H9 (cell line): ENCODE measurements at places on chromosomes 12 and 14. TPM values are rescaled to one million over a fixed set of nuclear protein-coding genes. Genes with fewer than 3 reads are reported as not detected.

DNA sequence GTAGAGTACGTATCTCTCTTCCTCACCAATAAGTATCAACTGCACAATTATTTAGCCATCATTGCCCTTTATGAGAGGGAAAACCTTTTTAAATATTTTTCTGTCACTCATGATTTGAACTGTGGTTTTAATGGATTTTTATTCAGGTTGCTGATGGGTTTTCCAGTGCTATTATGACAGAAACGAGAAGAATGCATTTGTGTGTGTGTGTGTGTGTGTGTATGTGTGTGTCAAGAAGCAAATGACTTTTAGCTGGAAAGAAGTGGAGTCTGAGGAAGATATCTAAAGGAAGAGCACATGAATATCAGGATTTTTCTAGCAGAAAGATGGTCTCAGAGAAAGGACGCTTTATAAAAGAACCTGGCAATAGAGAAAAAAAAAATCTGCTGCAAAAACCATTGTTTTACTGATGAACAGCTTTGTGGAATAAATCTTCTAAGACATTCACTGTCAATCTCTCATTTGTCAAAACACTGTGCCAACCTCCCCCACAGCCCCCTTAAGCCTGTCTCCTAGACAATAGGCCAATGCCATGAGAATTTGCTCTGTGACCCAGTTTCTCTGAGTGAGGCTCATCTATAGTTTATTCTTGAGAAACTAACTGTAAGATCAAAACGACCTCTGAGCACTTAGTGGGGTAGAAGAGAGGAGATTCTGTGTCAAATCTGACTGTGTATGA, 417.7 kb downstream of the FLRT2 start:
- no peak for DNase-seq

- no peak for DNase-seq
Observed at GRCh38 chr12:116194935-116195431, 82.5 kb downstream of the MED13L start.

JAG2 gene
- total RNA-seq = 11.3 and 11.4 TPM in 2 replicates

- no peak for DNase-seq
Observed at GRCh38 chr12:58206876-58207275, 265.5 kb downstream of the ATP23 start.

SYNE3 gene
- 0.11 and 0.13 TPM in 2 replicates for total RNA-seq

SERPINA1 gene
- not detected in 2 replicates for total RNA-seq

GRCh38 chr12:130705178-130705822, 10.8 kb downstream of the RIMBP2 start:
- DNase-seq = peak; percentile 34

GRCh38 chr12:54375259-54375579, 9.3 kb downstream of the ZNF385A start:
- no peak for DNase-seq

- no peak for DNase-seq
Observed at GRCh38 chr12:20006871-20007730, 361.2 kb upstream of the PDE3A start.

SSTR1 gene
- 0.90 and 0.98 TPM in 2 replicates for total RNA-seq

SMCO3 gene
- total RNA-seq = not detected in 2 replicates

- DNase-seq = no peak
Observed at GRCh38 chr12:67988601-67989021, 636 bp upstream of the IFNG-AS1 start.

TRIM9 gene
- total RNA-seq = 0.83 and 0.98 TPM in 2 replicates

PLEKHD1 gene
- 0.29 and 0.37 TPM in 2 replicates for total RNA-seq

DNA sequence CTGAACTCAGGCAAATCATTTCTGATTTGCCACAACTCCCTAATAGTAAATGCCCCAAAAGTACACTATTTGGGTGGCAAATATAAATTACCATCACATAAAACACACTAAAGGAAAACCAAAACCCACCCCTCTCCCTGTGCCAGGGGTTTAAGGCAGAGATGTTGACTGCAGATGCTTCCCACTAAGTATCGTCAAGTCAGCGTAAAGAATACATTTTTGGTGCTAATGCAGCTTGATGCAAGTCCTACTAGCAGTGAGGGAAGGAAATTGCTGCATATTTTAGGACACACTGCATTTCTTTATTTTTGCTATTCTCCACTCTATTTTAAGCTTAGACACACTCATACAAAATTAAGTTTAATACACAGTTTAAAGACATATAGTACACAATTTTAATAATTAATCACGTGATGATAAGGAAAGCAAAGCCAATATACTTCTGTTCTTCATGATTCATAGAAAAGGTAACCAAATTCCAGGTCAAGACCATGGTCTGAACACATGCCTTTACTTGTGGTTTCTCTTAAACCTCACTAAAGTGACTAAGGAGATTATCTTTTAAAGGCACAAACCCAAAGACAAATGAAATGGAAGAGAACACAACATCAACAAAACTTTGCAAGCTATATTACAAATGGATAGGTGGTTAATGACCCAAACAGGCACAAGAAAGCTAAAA, 162.2 kb downstream of the STXBP6 start:
- no peak for DNase-seq

ELK3 gene
- 9.4 and 10.1 TPM in 2 replicates for total RNA-seq

SMOC1 gene
- total RNA-seq = 0.68 and 0.72 TPM in 2 replicates

CLEC4D gene
- total RNA-seq = 0.42 and 0.48 TPM in 2 replicates

GRCh38 chr12:24888813-24889212, 60.1 kb downstream of the BCAT1 start:
- DNase-seq = no peak
